Epithelial cell of prostate (primary cell): ENCODE measurements at places on chromosomes 1 and 21.

DNA sequence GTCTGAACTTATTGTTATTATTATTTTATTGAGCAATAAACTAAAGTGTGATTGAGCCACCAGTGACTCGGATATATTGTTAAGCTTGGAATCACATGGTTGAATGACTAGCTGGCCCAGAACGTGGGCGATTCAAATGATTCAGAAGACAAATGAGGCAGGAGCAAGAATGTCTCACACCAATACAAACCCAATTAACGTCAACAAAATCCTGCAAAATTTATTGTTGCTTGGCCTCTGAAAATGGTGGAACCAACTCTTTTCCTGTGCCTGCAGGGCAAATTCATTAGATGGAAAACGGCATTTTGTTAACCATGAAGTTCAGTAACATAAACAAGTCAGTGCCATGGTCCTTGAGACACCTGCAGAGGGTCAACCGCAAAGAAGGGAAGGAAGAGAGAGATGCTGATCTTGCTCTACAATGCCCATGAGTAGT is 482.0 kb downstream of the SETD4 start:
- DNase-seq = peak; percentile 82

GRCh38 chr1:208080396-208081286 is 163.5 kb downstream of the PLXNA2 start:
- no peak for DNase-seq

GRCh38 chr1:172966844-172967540 is 83.7 kb downstream of the TNFSF18 start:
- no peak for DNase-seq

- DNase-seq = no peak
Measured at GRCh38 chr1:1943834-1944570, 24.9 kb upstream of the TMEM52 start.

DNA sequence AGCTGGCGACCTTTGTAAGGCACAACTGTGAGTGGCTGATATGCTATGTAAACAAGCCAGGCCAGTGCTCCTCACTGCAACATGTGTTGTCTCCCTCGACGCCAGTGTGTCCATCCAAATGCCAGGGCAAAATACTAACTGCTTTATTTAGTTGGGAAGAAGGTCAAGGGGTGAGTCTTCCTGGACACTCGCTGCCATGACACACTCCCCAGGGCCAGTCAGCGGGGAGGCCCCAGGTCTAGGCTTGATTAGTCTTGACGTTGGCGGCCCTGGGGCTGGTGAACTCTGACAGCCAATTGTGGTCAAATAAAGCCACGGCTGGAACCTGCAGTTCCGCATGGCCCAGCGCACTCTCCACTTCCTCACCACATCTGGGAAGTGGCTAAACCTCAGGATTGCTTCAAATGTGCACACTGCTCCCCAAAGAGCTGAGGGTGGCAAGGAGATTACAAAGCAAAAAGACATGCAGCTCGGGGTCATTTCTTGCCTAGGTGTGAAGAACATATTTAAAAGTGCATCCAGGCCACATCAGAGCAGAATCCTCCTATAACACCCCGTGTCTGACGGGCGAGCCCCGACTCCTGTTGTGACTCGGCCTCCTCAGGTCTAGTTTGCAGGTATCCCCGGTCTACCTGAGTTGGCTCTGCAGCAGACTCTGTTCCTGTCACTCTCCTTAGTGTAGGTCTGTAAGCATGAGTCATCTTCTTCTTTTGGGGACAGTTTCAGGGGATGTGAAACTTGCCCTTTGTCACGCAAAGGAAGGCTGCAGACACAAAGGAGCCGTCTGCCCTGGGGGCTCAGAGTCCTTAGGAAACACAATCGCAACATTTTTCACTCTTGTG is 183.5 kb downstream of the RUNX1 start:
- DNase-seq = no peak

- DNase-seq = no peak
Measured at GRCh38 chr1:3623441-3624199, 1.2 kb upstream of the TPRG1L start.

DNA sequence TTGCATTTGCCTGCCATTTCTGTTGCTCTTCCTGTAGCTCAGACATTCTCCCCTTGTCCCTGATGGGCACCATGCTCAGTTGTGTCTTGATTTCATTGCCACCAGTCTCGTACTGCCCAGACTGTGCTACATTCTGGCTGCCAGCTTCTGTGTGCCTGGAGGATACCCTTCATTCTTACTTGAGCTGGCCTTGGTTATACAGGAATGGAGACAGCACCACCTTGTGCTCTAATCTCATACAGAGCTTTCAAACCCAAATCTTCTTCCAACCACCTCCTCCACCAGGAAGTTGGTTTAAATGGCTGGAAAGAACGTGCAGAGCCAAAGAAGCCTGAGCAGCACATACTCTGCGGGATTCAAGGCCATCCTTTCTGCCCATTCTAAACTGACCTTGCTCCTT is 165.3 kb downstream of the SLC35F3 start:
- DNase-seq = no peak

GRCh38 chr1:11788549-11789053 is 17.2 kb downstream of the MTHFR start:
- no peak for DNase-seq

- DNase-seq = no peak
Measured at GRCh38 chr21:20353351-20353750, 644.9 kb upstream of the NCAM2 start.

DNA sequence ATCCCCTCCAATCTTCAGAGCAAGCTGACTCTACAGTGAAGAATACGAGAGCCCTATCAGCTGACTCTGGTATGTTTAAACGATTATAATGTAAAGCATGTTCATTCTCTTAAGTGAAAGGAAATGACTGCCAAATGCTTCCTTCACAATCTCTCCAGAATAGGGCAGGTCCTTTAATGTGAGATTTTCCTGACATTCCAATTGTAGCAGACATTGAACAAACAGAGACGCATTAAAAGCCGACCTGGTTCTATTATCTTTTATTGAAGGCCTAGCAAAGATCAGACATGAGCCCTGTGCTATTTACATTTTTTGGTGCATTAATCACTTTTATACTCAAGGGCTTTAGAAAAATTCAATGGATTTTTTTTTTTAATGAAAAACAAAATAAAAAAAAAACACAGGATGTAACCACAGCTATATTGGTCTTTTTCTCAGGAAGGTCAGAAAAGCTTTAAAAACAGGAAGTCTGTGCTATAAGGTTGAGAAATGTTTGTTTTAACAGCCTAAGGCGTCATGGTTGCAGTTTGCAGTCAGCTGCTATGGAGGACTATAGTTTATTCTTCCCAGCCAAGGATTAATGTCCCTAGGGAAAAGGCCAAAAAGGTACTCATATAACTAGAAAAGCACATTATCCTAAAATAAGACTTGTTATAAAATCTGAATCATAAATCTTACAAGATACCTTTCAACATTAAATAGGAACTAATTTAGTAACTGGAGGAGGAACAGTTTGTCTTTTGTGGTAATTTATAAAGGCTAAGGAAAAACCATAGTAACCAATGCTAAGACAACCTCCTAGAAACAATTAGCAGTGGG is 104.8 kb downstream of the RERE start:
- DNase-seq = no peak

- DNase-seq = no peak
Measured at GRCh38 chr1:174090471-174090870, 68.3 kb upstream of the RC3H1 start.

GRCh38 chr1:12712076-12712475 is 3.8 kb upstream of the AADACL3 start:
- DNase-seq = no peak

DNA sequence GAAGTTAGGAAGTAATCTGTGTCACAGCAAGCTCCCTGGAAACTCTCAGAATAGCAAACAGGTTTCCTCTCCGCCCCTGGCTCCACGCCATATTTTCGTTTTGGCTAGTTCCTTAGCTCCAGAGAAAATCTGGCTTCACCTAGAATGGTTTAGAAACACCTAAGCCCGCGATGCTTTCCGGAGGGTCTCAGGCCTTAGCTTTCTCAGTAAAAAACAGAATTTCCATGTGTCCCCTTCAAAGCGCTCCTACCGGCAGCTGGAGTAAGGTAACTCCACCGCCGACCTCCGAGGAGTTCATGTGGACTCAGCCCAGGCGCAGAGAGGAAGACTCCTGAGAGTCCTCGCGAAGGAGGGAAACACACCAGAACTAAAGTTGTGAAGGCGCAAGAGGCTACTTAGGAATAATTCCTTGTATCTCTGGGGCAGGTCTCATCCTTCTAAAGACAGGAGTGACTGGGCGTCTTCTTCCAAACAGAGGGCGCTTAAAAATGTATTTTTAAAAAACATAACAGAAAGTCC is 406 bp downstream of the KIAA0040 start:
- no peak for DNase-seq

GRCh38 chr1:180501865-180502360 is 464 bp downstream of the ACBD6 start:
- no peak for DNase-seq

DNA sequence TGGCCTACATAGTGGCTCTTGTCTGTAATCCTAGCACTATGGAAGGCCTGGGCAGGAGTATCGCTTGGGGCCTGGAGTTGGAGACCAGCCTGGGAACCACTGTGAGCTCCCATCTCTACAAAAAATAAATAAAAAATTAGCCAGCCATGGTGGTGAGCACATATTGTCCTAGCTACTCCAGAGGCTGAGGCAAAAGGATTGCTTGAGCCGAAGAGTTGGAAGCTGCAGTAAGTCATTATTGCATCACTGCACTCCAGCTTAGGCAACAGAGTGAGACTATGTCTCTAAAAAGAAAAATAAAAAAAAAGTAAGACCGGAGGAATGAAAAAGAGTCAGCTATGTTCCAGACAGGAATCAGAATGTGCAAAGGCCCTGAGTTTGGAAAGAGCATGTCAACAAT is 115.3 kb downstream of the CYYR1 start:
- DNase-seq = no peak

DNA sequence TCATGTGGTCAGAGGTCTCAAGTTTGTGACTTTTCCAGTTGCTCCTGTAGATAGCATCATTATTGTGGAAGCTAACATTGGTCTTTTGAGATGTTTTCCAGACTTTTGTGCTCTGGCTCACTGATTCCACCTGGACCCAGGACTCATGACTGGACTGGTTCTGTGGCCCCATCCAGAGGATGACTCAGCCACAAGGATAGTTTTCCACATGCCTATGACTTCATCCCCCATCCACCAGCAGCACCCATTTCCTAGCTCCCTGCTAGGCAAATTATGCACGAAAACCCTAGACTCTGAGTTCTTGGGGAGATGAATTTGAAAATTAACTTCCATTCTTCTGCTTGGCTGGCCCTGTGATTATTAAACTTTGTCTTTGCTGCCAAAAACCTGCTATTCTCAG is 949.3 kb downstream of the MRPL39 start:
- no peak for DNase-seq

DNA sequence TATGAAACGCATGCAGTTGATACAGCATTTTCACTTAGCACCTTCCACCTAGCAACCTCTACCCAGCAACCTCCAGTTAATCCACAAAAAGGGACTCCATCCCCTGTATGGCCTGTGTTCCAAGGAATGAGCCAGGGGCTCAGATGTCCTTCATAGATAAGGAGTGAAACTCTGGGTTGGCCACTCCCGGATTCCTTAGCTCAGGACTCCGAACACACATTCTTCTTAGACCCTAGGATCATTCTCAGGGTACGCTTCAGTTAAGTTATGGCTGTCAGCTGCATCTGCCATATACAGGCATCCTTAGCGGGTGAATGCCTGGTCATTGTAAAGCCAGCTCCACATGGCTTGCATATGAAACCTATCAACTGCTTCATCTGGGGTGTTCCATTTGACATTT is 15.9 kb upstream of the IFI6 start:
- no peak for DNase-seq

GRCh38 chr21:18384771-18385170 is 18.8 kb downstream of the TMPRSS15 start:
- no peak for DNase-seq

GRCh38 chr21:15053500-15053899 is 11.3 kb downstream of the NRIP1 start:
- DNase-seq = no peak

DNA sequence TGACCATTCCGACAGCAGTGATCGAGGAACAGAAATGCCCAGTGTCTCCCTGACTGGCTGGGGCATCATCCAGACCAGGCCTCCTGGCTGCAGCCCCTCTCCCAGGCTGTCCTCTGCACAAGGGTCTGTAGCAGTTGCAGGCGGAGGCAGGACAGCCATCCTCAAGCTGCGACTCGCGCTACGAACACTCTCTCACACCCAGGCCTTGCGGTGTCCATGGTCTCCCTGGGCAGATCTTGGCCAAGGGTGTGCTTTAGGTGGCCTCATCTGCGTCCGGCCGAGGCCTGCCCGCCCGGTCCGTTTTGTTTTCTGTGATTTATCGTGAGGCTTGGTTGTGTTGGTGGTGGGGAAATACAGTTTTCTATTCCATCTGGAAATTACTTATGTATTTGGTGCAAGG is 15.7 kb downstream of the FTCD start:
- DNase-seq = no peak

- no peak for DNase-seq
Measured at GRCh38 chr1:230114237-230114651, 47.2 kb downstream of the GALNT2 start.

DNA sequence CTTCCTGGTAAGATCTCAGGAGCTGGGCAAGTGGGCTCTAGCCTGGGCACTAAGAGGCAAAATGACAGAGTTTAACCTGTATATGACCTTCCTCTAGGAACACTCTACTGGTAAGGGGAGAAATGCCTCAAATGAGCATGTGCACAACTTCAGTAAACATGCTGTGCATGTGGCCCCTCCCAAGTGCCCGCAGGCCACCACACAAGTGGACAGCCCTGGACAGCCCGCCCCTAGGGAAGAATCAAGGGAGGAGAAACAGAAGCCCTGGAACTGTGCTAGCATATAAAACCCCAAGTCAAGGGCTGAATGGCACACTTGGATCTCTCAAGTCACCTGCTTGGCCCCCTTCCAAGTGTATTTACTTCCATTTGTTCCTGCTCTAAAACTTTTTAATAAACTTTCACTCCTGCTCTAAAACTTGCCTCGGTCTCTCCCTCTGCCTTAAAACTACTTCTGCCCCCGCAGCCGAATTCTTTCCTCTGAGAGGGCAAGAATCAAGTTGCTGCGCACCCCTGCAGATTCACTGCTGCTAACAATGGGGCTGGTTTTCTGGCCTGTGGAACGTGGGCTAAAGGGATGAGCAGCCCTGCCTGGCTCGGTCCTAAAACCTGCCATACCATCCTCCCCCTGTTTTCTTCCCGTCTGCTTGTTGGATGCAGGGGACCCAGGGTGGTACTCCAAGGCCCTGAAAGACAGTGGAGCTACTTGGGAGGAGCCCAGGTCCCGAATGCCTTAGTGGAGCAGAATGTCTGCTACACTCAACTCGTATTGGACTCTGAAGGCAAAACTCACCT is 93.5 kb downstream of the IER5 start:
- no peak for DNase-seq
